ENCODE measurements at places on chromosomes 12 and 14. TPM values are rescaled to one million over a fixed set of nuclear protein-coding genes. Genes with fewer than 3 reads are reported as not detected.

The KRT2 gene
- not detected for total RNA-seq

The LRTM2 gene
- total RNA-seq: not detected

The SMIM41 gene
- not detected for total RNA-seq

The RIN3 gene
- total RNA-seq: 19.9 TPM

The MYF6 gene
- 0.20 TPM for total RNA-seq

The CLEC2B gene
- total RNA-seq: not detected

The BCL2L14 gene
- total RNA-seq: not detected

The PTGER2 gene
- 7.2 TPM for total RNA-seq

- DNase-seq: no peak
These were observed 79.5 kb downstream of the WASHC3 start for GRCh38 chr12:101982307-101982706.

DNA sequence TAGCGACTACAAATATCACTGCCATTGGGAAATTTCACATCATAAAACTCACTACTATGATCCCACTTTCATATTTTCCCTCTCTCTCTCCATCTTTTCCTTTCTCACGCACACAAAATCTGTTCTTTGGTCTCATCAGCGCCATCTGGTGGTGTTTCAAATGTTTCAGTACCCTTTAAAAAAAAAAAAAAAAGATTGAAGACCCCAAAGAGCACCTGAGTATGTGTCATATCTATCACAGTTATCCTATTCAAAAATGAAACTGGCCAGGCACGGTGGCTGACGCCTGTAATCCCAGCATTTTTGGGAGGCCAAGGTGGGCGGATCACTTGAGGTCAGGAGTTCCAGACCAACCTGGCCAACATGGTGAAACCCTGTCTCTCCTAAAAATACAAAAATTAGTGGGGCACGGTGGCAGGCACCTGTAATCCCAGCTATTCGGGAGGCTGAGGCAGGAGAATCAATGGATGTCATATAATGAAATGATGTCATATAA is 72.4 kb downstream of the TTC9 start:
- peak; percentile 62 for DNase-seq

DNA sequence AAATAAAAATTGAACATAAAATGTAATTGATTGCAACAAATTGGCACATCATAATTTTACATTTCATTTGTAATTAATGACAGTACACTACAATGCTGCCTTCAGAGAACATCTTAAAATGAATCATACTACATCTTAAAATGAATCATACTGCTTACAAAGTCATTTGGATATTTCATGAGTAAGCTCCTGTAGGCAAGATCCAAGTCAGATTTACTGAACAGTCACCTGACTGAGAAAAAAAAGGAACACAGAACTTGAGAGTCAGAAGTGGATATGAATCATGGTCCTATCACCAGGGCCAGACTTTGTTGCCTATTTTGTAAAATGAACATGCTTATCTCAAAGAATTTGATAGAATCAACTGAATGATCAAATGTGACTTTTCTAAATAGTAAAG is 32.7 kb upstream of the FBLN5 start:
- no peak for DNase-seq

GRCh38 chr14:42214981-42215491 is 608.4 kb downstream of the LRFN5 start:
- no peak for DNase-seq

- DNase-seq: no peak
These were observed 14.2 kb upstream of the RNU6-8 start for GRCh38 chr14:32217301-32217700.

DNA sequence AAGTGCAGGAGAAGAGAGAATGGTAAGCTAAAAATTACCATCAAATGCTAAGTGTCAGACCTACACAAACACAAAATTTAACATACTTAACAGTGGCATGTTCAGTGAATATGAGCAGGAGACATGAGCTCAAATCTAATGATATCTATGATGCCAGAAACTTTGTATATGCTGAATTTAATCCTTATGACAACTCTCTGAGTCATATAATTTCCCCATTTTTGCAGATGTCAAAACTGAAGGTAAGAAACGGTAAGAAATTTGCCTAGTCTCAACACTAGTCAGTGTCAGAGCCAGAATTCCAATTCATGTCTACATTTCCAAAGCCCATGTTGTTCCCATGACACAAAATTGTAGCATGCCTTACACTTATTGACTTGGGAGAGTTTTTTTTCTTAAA is 375.8 kb downstream of the APAF1 start:
- no peak for DNase-seq

GRCh38 chr14:77761205-77761931 is 412 bp upstream of the SNW1 start:
- no peak for DNase-seq

DNA sequence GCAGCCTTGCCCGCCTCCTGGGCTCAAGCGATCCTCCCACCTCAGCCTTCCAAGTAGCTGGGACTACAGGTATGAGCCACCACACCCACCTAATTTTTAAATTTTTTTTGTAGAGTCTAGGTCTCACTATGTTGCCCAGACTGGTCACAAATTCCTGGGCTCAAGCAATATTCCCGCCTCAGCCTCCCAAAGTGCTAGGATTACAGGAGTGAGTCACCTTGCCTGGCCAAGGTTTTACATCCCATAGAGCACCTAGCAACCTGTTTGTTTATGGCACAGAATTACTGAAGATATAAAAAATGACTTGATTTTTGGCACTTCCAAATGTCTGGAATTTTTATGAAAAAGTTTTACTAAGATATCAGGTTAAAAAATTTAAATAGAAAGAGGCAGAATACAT is 16.5 kb downstream of the MYO1A start:
- DNase-seq: no peak

GRCh38 chr14:22598896-22599244 is 770 bp downstream of the ABHD4 start:
- DNase-seq: no peak

DNA sequence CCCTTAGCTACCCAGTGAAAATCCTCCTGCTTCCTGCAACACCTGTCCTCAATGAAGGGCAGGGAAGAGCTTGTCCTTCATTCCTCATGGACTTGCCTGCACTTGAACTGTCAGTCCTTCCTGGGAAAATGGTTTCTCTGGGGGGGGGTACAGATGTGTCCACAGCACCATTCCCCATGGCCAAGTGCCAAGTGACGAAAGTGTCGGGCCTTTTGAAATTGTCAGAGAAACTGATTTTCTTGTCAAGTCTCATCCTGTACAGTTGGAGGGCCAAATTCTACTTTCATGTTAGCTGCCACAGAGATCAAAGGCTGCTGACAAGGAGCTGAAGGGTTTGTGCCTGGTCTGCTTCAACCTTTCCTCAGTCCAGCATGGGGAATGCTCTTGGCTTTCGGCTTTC is 179.5 kb upstream of the PARP11 start:
- no peak for DNase-seq

DNA sequence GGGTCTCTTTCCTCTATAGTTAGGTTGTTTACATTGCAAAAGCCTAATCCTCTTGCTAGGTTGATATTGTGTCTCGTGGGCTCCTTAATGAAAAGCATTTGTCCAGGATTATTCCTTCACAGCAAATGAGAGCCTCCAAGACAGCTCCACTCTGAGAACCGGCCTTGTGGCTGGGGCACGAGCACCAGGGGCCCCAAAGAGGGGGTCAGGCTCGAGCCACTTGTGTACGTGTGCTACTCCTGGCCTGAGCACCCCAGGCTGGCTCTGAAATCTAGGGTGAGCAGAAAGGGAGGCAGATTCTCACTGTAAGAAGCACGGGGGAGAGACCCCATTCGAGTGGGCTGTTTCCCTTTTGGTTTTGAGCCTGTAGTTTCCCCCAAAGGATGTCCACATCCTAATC is 45.0 kb upstream of the FZD10 start:
- DNase-seq: no peak

DNA sequence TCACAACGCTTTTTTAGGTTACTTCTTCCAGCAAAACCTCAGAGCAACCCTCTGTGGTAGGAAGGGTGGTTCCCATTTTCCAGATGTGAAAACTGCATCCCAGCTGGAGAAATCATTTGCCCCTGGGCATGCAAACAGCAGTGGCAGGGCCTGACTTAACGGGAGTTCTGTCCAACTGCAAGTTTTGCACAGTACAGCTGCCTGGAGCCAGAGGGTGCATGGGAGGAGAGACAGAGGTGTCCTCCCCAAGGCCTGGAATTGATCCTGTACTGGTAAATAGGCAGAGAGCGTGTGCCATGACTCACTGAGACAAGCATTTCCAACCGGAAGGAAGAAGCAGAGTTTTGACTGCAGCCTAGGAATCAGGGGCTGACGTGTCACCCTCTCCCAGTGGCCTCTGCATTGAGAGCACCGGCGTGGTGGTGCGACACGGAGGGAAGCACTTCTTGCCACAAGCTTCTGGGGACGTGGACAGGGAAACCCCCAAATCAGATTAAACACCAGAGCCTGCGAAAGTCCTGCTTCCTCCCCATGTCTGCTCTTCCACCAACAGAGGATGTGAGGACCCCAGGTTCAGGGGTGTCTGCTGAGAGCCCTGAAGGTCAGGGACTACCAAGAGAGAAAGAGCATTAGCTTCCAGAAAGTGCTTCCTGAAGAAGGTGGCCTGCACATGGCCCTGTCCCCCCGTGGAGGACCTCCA is 19.0 kb upstream of the SERPINA4 start:
- peak; percentile 28 for DNase-seq

GRCh38 chr12:70609203-70609602 is 28.0 kb downstream of the PTPRB start:
- DNase-seq: no peak

DNA sequence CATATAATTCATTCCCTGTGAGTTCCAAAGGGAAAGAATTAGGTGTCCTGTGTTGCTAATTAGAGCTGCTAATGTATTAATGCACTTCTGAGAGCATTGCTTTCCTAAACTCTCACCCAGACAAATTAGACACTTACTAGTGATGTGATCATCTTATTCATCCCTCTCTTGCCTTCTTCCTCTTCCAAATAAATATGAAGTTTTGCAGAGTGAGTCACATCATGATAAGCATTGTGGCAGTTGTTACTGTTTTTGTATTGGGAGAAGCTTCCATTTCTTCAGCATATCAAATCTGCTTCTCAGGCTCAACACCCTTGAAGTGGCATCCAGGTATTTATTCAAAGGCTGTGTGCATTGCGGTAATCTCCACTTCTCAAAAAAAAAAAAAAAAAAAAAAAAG is 37.3 kb upstream of the E2F7 start:
- no peak for DNase-seq

GRCh38 chr12:123683964-123684363 is 13.1 kb downstream of the TCTN2 start:
- DNase-seq: no peak

DNA sequence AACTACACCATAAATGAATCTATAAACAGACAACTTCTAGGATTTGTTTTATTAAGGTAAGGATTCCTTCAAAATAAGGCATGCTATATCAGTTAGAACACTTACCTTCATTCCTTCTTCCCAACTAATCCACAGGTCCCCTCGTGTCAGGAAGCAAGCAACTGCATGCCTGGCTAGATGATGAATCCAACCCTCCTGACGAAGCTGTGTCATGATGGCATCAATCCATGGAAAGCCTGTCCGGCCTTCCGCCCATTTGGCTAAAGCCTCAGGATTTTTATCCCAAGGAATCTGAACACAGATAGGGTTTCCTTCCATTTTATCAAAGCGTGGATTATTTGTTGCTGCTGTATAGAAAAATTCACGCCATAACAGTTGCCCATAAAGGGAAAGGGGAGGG is 12.5 kb upstream of the MTERF2 start:
- DNase-seq: no peak

GRCh38 chr12:124718036-124718435 is 145.6 kb downstream of the SCARB1 start:
- DNase-seq: no peak

DNA sequence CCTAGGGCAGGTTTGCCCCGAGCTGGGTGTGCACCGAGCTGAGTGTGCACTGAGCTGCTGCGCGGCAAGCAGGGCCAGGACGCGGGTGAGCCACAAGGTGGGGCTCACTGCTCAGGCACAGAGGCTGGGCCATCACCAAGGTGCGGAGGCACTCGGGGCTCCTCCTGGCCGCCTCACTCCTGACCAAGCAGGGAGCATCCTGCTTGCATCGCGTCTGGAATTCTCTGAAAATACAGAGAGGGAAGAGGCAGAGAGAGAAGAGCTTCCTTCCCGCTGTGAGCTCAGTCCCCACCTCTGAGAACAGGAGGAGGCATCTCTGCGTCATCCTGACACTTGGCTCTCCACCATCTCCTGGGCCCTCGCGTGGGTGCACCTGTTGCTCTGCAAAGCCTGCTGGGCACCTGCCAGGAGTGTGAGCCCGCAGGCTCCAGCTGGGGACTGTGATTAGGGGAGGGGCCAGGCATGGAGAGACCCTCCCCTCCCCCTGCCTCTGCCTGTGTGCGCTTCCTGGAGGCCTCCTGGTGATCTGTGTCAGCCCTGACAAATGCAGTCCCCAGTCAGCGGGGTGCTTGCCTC is 116.3 kb downstream of the GLT1D1 start:
- peak; percentile 55 for DNase-seq

DNA sequence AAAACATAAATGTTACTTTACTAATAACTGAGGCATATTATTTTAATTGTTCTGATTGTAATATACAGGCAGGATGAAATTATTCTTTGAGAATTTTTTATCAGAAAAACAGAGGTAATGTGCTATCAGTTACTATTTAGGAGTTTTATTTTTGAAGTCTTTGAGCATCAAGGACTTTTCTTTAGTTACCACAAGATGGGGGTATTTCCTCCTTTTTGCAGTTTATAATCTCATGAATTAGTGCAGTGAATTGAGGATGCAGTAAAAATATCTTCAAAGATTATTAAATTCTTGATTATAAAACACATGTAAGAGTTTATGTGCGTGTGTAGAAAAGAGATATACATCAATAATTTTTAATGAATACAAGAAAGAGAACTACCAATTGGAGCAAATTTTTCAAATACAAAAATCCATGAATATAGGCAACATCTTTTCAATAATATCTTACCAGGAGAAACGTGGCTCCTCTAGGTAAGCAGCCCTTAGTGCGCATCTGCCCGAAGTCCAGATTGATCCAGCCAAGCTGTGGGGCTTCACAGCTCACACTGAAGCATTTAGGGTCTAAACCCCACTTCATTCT is 71.6 kb downstream of the ERGIC2 start:
- DNase-seq: no peak

- DNase-seq: no peak
These were observed 54.7 kb upstream of the FKBP4 start for GRCh38 chr12:2739832-2740641.

GRCh38 chr14:73026243-73026844 is 562 bp downstream of the ZFYVE1 start:
- no peak for DNase-seq

GRCh38 chr12:111068290-111068689 is 147.9 kb upstream of the MYL2 start:
- no peak for DNase-seq

- no peak for DNase-seq
These were observed 275.1 kb downstream of the PRKD1 start for GRCh38 chr14:29652571-29652970.
